Ascending aorta (tissue), 2 donors: ENCODE measurements at places on chromosomes 3 and 15.
A peak's percentile ranks its signal among the peaks of the same experiment; 100 is the strongest.

DNA sequence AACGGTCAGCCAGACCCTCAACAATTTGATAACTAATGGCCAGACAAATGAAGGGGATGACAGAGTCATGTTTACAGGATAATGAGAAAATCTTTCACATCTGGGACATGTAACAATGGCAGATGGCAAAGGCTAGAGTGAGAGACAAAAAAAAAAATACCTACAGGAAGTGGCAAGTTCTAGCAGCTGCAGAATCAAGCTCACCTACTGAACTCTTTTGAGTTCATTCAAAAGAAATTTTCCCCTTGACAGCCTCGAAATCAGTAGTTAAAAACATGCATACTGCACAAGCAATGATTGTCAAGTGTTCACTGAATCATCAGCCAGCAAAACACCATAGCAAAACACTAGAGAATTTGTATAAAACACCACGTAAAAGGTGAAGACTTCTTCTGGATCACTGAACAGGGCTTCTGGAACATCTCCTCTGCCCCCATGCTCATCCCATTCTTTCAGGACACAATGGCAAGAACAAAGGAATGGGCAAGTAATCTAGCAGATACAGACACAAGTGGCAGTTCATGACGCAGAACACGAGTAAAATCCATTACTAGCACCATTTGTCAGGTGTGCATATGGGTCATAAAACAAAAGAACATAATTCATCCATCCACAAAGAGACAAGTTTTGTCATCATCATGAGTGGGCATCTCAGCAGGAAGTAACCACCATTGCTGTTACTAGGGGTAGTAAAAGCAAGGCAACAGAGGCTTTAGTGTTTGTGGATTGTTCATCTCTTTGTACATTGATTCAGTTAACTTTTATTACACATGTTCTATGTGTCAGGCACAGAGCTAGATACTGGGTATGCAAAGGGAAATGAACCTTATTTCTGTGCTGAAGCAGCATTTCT is 13.8 kb upstream of the KCNMB2 start:
- no peaks in the 10 kb centered on the region for H3K36me3 ChIP-seq
- no peak for DNase-seq
- H3K4me3 ChIP-seq, result no peak overlapping the region
- H3K27me3 ChIP-seq, result no peaks in the 10 kb centered on the region
- H3K4me1 ChIP-seq, result no peaks in the 10 kb centered on the region

GRCh38 chr3:45984331-45985312 is 11.0 kb downstream of the FYCO1 start:
- no peak for DNase-seq
- H3K36me3 ChIP-seq, result peaks cover 41% of the 10 kb centered on the region
- H3K4me3 ChIP-seq, result no peak overlapping the region

DNA sequence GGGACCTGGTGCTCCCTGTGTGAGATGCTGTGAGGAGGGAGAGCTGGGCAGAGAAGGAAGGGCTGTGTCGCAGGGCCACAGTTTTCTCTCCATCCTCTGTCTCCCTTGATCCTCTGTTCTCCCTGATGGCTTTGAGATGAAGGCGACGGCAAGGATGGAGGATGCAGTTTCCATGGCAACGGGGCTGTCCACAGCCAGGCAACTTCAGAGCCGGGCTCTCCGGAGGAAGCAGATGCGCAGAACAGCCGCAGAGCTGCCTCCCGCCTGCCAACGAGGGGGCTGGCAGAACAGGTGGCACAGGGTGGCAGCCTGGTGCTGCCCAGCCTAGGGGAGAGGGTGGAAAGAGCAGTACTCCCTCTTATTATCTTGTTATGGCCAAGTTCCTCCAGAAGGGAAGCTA is 9.9 kb upstream of the GRM2 start:
- H3K27me3 ChIP-seq, result no peaks in the 10 kb centered on the region
- H3K4me1 ChIP-seq, result no peaks in the 10 kb centered on the region
- H3K36me3 ChIP-seq, result peaks cover 52% of the 10 kb centered on the region

- peaks cover 9% of the 10 kb centered on the region for H3K4me1 ChIP-seq
- no peak for DNase-seq
- H3K36me3 ChIP-seq, result peaks cover 18% of the 10 kb centered on the region
- H3K4me3 ChIP-seq, result peak overlapping the region; percentile 68
Observed at GRCh38 chr15:42736178-42736792, 643 bp downstream of the CDAN1 start.

GRCh38 chr3:197149528-197149927 is 119.9 kb upstream of the MELTF start:
- no peak overlapping the region for H3K4me3 ChIP-seq
- no peak for DNase-seq
- H3K4me1 ChIP-seq, result no peaks in the 10 kb centered on the region
- H3K36me3 ChIP-seq, result no peaks in the 10 kb centered on the region
- H3K27ac ChIP-seq, result no peak overlapping the region

DNA sequence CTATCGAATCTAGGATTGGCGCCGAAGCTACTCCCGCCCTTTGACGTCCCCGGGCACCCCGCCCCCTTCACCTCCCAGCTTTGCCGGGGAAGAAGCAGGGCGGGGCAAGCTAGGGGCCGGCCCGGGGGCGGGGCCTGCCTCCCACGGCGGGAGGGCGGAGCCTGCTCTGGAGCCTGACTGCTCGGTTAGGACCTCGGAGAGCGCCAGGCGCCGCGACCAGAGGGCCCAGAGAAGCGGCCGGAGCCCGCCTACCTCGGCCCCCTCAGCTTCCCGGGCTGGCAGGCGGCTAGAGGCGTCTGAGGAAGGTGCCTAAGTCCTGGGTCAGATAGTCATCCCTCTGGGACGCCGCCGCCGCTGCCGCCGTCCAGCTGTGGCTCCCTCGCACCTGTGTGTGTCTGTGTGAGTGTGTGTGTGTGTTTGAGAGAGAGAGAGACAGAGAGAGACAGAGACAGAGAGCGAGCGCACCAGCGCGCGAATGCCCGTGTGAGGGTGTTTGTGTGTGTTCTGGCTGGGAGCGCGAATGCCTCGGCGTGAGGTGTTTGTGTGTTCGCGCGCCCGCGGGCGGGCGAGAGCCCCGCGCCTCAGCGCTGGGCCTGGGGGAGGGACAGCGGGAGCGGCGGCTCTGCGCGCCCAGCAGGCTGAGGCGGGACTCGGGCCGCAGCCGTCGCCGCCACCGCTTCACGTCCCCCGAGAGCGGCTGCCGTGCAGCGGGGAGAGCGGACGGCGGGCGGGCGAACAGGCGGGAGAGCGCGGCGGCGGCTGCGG is at the start of gene STXBP5L:
Gene STXBP5L, plus strand, starts transcription at position 176 of the 765 bp plus-strand sequence. CDS start 1,374 bp downstream, outside the sequence.
- DNase-seq, result no peak
- no peak within 1 kb of the TSS for H3K27ac ChIP-seq
- H3K4me3 ChIP-seq, result peak within 1 kb of the TSS; percentile 64
- peaks cover 9% of the 10 kb centered on the region for H3K4me1 ChIP-seq

GRCh38 chr15:22867886-22868285 is 29.4 kb downstream of the NIPA2 start:
- H3K4me3 ChIP-seq, result no peak overlapping the region
- H3K27me3 ChIP-seq, result no peaks in the 10 kb centered on the region
- H3K27ac ChIP-seq, result no peak overlapping the region

DNA sequence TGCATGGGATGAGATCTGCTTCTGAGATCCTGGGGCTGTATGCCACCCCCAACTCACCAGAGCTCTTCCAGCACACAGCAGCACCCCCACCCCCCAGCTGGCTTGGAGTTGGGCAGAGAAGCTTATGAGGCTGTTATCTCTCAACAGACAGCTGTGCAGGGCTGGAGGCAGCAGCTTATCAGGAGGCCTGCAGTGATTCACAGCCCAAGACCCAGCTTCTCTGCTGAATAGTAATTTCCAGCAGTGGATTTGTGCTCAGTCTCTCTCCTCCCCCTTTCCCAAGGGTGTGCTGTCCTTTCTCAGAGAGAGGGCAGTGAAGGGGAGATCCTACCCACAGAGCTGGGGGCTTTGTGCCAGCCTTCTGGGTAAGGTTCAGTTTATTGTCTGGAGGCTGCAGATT is 2.1 kb downstream of the RPP25 start:
- no peak overlapping the region for H3K27ac ChIP-seq
- peaks cover 7% of the 10 kb centered on the region for H3K4me1 ChIP-seq
- H3K36me3 ChIP-seq, result no peaks in the 10 kb centered on the region
- H3K27me3 ChIP-seq, result no peaks in the 10 kb centered on the region
- DNase-seq, result no peak
- H3K4me3 ChIP-seq, result no peak overlapping the region

DNA sequence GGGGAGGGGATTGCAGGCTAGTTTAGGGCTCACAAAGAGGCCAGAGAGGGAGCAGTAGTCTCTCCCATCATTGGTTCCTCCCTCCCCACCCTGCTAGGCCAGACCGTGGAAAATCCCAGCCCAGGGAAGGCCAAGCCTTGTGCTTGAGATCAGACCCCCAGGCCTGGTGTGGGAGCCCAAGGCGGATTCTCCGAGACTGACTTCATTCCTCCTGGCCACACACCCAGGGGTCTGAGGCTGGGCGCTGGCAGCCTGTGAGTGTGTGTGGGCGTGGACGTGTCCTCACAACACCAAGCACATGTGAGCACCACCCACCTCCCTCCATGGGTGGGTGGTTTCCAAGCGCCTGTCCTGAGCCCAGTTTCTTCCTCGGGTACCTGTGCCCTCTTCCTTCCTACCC is 4.1 kb downstream of the LOXL1 start:
- H3K27me3 ChIP-seq, result no peaks in the 10 kb centered on the region
- H3K27ac ChIP-seq, result peak overlapping the region; percentile 74
- DNase-seq, result peak; percentile 51

GRCh38 chr3:16937326-16937845 is 52.6 kb downstream of the PLCL2 start:
- H3K27ac ChIP-seq, result no peak overlapping the region
- no peaks in the 10 kb centered on the region for H3K27me3 ChIP-seq
- H3K4me1 ChIP-seq, result no peaks in the 10 kb centered on the region

DNA sequence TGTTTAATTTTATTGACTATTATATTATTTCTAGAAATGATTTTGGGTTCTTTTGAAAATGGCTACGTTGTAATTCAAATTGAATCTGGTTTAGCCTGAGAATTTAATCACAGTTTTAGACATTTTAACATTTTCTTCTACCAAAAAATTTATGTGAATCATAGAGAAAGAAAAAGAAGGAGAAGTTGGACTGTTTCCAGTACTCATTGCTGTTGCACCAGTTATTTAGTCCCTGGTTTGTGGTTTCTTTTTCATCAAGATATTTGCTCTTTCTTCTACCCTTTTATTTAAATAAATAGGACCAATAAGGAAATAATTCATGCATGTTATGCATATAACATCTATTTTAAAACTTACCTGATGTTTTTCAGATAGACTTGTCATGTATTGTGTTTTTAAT is 1337.1 kb downstream of the ROBO1 start:
- H3K4me1 ChIP-seq, result no peaks in the 10 kb centered on the region
- no peaks in the 10 kb centered on the region for H3K27me3 ChIP-seq
- no peak overlapping the region for H3K27ac ChIP-seq
- no peak for DNase-seq
- H3K4me3 ChIP-seq, result no peak overlapping the region

DNA sequence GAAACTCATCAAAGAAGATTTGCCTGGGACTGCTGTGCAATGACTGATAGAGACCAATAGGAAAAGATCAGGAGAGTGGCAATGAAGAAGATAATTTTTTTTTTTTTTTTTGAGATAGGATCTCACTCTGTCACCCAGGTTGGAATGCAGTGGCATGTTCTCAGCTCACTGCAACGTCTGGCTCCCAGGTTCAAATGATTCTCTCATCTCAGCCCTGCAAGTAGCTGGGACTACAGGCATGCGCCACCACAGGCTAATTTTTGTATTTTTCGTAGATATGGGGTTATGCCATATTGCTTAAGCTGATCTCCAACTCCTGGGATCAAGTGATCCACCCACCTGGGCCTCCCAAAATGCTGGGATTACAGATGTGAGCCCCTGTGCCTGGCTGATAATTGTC is 116.9 kb upstream of the CCNL1 start:
- H3K4me1 ChIP-seq, result no peaks in the 10 kb centered on the region
- H3K4me3 ChIP-seq, result no peak overlapping the region
- no peak overlapping the region for H3K27ac ChIP-seq
- DNase-seq, result no peak

- H3K36me3 ChIP-seq, result no peaks in the 10 kb centered on the region
- no peaks in the 10 kb centered on the region for H3K27me3 ChIP-seq
- no peak overlapping the region for H3K4me3 ChIP-seq
- DNase-seq, result no peak
Observed at GRCh38 chr15:35061825-35062737, 23.0 kb downstream of the NANOGP8 start.

- H3K27me3 ChIP-seq, result no peaks in the 10 kb centered on the region
- H3K36me3 ChIP-seq, result no peaks in the 10 kb centered on the region
- no peak overlapping the region for H3K27ac ChIP-seq
- H3K4me1 ChIP-seq, result no peaks in the 10 kb centered on the region
Observed at GRCh38 chr15:96369825-96370621, 39.5 kb downstream of the NR2F2 start.
